ENCODE measurements at places on chromosomes 3 and 15.

- DNase-seq: no peak
Observed at GRCh38 chr3:152056987-152057386, 183.5 kb downstream of the SUCNR1 start.

- no peak for DNase-seq
Observed at GRCh38 chr3:27985369-27986035, 255.9 kb upstream of the CMC1 start.

GRCh38 chr3:46924921-46925584 lies 47.5 kb downstream of the PTH1R start:
- DNase-seq: no peak

GRCh38 chr3:99313485-99313884 lies 324.9 kb upstream of the COL8A1 start:
- DNase-seq: no peak

DNA sequence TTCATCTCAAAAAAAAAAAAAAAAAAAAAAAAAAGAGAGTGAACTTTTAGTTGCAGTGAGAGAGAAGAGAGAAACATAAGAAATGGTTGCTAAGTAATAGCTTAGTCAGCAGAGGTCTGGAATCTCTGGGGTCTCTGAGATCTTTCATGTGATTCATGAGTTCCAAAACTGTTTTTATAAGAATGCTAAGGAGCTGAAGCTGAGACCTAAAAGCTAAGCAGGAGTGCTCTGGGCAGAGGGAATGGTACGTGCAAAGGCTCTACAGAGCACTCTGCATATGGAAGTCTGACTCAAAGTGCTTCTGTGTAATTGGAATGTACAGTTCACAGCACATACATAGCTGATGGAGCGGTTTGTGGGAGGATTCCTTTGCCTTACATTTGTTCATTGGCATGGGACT lies 66.3 kb upstream of the LRIG1 start:
- DNase-seq: no peak

DNA sequence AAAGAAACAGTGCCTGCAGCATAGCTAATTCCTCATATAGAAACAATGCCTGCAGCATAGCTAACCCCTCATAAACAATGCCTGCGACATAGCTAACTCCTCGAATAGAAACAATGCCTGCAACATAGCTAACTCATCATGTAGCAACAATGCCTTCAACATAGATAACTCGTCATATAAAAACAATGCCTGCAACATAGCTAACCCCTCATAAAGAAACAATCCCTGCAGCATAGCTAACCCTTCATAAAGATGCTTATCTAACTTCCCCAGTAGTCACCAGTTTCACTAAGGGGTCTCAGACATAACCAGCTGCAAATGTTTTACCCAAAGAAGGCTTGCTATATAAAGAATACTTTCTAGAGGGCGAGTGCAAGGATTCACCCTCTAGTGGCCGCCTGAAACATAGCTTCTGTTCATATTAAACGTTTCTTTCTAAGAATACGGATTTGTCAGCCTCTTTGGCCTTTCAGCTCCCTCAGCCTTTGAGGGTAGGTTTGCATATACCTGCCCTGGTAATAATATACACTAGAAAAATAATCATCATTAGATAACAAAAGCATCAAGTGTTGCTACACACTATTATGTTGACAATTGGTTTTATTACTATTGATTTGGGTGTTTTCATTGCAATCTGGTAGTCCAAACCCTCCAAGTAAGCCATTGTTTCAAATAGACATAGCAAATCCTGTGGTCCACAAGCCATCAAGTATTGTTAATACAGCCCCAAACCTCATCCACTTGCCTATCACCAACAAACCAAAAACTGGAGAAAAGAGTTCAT lies 44.4 kb upstream of the FAN1 start:
- DNase-seq: no peak

GRCh38 chr3:16789344-16790120 lies 95.2 kb upstream of the PLCL2 start:
- DNase-seq: no peak

GRCh38 chr3:139832998-139833397 lies 102.0 kb upstream of the CLSTN2 start:
- DNase-seq: no peak

DNA sequence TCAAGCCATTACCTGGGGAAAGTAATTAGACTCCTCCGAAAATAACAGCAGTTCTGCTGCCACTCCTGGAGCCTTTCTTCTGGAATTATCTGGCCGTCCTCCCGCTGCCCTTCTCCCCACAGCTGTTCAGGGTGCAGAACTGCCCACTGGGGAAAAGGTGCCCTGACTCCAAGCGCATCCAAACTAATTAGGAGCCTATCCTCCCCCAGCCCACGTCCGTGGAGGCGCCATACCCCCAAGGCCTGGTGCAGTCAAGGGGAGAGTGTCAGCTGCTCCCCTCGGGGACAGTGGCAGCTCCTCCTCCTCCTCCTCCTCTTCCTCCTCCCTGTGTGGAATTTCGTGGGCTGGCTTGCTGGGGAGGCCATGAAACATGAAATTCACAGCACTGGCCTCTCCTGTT lies 177.2 kb downstream of the XXYLT1 start:
- no peak for DNase-seq

- no peak for DNase-seq
Observed at GRCh38 chr15:74222240-74223119, 13.6 kb upstream of the CCDC33 start.

GRCh38 chr15:42100021-42100800 lies 5.8 kb upstream of the PLA2G4D start:
- DNase-seq: no peak

DNA sequence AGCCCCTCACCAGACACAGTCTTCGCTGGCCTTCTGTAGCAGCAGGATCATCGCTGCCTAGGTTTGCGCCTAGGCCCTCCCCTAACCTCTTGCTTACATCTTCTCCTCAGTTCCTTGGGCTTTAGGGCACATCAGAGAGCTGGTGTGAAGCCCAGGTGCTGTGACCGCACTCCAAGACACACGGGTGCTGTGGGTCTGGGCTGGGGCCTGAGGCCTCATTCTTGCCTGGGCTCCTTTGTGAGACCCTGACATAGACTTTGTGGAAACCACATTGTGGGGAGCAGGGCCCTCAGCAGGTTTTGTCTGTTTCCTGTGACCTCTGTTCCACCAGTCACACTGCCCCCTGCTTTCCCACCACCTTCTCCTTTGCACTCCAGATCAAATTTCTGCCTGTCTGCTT lies 8.0 kb downstream of the AMIGO3 start:
- no peak for DNase-seq

GRCh38 chr3:13140596-13140995 lies 67.4 kb upstream of the IQSEC1 start:
- no peak for DNase-seq

GRCh38 chr3:5798809-5799208 lies 611.3 kb downstream of the EDEM1 start:
- DNase-seq: no peak

GRCh38 chr3:62109534-62109933 lies 263.8 kb downstream of the FEZF2 start:
- no peak for DNase-seq

DNA sequence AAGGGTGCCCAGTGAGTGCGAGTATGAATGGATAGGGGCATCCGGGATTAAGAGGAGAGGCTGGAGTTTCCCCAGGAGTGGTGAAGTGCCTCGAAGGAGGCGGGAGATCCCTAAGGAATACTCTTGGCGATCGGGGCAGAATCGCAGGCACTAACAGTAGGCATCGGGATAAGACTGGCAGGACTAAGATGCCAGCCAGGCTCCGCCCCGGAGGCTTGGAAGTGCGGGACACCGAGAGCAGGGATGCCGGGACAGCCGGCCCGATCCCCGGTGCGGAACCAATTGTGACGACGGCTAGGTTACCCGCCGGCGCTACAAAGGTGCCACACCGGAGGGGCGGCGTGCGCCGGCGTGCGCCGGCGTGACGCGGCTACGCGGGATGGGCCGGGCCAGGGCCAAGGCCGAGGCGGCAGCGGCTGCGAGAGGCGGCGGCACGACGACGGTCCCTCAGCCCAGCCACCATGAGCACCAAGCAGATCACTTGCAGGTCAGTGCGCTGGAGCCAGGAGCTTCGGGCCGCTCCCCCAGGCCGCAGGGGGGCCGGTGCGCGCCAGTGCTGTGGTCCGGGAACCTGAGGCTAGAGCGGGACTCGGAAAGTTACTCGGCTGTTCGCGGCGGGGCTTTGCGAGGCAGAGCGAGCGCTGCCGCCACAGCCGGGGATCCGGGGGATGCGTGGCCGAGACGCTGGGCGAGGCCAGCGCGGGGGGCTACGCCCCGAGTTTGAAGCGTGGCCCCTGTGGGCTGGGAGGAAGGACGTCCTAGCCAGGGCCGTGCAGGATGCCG lies at the start of gene MKRN2:
Gene MKRN2 (plus strand): TSS at position 398 of the 783 bp plus-strand sequence. CDS start 64 bp downstream, at position 462.
- DNase-seq: peak; percentile 76

DNA sequence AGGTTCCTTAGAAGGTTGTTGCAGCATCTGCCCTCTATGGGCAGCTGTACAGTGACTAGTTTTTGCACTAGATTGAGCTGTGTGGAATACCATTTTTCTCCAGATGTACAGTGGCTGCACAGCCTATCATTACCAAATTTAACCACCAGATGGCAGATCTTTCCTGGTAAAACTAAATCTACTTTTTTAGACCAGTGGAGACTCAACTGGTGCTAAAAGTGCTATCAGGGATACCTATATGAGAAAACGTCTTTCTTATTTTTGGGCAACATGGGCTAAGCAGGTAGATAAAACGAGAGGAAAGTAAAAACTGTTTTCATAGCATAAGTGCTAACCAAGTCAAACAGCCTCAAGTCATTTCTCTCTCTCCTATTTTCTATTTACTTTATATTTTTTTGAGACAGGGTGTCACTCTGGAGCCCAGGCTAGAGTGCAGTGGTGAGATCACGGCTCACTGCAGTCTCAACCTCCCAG lies 21.2 kb downstream of the IGSF10 start:
- no peak for DNase-seq

- no peak for DNase-seq
Observed at GRCh38 chr15:26083896-26084295, 220.8 kb upstream of the ATP10A start.

GRCh38 chr15:50590288-50590687 lies 43.8 kb upstream of the USP50 start:
- no peak for DNase-seq

GRCh38 chr3:139521816-139522215 lies 17.7 kb downstream of the RBP1 start:
- DNase-seq: no peak

GRCh38 chr15:75648156-75649000 lies 666 bp downstream of the SNX33 start:
- no peak for DNase-seq

GRCh38 chr15:66761726-66762595 lies 59.9 kb downstream of the SMAD6 start:
- no peak for DNase-seq

DNA sequence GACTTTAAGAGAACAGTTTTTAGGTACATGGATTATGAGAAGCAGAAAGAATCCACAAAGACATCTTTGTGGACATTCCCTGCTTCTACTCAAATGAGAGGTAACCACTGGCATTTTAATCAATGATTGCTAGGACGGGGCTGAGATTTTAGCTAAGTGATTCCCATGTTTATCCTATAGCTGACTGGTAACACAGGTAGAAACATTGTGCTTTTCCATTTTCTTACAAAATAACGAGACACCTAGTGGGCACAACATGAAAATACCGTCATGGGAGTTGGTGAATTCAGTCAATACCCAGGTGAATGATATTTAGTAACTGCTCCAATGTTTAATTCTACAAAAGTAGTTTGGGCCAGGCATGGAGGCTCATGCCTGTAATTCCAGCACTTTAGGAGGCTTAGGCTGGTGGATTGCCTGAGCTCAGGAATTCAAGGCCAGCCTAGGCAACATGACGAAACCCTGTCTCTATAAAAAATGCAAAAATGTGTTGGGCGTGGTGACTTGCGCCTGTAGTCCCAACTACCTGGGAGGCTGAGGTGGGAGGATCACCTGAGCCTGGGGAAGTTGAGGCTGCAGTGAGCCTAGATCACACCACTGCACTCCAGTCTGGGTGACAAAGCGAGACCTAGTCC lies 37.2 kb upstream of the DENND4A start:
- DNase-seq: no peak

DNA sequence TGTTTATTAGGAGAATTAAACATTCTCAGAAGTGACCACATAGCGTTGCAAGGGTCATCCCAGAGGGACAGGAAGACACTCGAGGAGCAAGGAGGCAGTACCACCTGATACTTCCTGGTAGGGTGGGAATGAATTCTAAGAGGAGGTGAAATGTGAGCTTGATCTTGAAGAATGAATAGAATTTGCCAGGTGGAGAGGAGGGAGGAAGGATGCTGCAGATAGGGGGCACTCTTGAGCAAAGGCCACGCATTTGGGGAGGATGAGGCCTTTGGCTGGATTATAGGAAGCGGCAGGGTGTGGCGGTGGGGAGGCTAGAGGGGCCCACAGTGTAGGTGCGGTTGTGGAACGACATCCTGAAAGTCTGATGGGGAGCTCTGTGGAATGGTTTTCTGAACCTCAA lies 33.5 kb downstream of the CHCHD6 start:
- DNase-seq: no peak

DNA sequence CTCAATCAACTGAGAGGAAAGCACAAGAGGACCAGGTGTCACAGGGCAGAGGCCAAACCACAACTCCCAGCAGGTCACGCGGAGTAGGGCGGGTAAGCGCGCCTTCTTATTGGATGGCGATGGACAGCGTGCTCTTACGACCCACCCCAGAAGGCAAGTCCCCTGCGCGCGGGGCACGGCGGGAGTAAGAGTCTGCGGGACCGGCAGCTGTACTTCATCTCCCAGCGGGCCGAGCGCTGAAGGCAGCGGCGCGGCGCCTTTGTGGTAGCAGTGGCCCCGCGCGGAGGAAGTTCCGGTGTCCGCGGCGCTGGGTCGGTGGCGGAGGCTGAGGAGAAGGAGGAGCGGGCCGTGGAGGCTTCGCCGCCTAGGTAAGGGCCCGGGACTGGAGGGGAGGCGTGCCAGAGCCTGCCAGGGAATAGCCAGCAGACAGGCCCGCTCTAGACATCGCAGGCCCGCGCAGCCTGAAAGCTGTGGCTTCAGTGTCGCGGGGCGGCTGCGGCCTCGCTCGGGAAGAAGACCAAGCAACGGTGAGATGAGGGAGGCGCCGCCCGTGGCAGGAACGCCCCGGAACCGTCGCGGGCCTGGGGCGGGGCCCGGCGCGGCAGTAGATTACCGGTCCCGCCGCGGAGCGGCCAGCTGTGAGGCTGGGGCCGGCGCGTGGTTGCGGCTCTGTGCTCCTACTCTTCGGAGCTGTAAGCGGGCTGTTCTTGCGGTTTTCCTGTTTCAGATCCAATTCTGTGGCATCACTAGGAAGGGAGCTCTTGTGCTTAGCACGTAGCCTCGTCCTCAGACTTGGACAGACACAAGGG lies at the start of gene RBM6:
Gene RBM6 (plus strand): TSS at position 293 of the 809 bp plus-strand sequence. CDS start 22,492 bp downstream, outside the sequence.
- peak; percentile 91 for DNase-seq

DNA sequence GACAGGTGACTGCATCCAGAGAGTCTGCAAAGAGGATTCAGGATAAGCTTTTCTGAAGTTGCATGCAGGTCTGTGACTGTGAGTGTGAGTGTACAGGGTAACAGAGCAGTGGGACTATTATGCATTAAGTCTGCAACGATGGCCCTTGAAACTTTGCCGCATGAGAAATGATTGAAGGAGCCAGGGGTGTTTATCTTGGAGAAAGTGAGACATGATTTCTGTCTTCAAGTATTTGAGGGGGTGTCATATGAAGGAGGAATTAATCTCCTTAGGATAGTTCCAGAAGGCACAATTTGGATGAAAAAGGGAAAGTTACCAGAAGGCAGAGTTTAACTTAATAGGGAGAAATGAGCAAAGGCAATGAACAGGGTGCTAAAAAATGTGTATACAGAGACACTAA lies 119.6 kb downstream of the ARNT2 start:
- DNase-seq: no peak

- DNase-seq: no peak
Observed at GRCh38 chr3:105972069-105972468, 103.3 kb upstream of the CBLB start.

Measured in activated gamma-delta T cell (primary cell).